ENCODE measurements at places on chromosomes 2 and 18. TPM values are rescaled to one million over a fixed set of nuclear protein-coding genes. Genes with fewer than 3 reads are reported as not detected.

Gene HIBCH
- total RNA-seq: 11.8 TPM

Gene PRSS56
- total RNA-seq: not detected

Gene TMEM237
- 49.4 TPM for total RNA-seq

Gene NYAP2
- total RNA-seq: not detected

Gene KCNK3
- total RNA-seq: not detected

Gene SRD5A2
- total RNA-seq: not detected

Gene STON1
- 2.9 TPM for total RNA-seq

Gene ARHGAP28
- total RNA-seq: 2.1 TPM

Gene SP140L
- 11.0 TPM for total RNA-seq

Gene ITGA4
- total RNA-seq: 15.3 TPM

Gene ITGA6
- total RNA-seq: 248 TPM

Gene LBX2
- total RNA-seq: 4.3 TPM

Gene TLX2
- total RNA-seq: not detected

Gene AFF3
- 0.49 TPM for total RNA-seq

Gene IL36G
- not detected for total RNA-seq

Gene TUBB8B
- total RNA-seq: not detected

Gene KIAA2012
- total RNA-seq: not detected

Gene LYPD6
- 3.9 TPM for total RNA-seq

Gene ADAM23
- total RNA-seq: 5.0 TPM

Gene DLX1
- not detected for total RNA-seq

All from mammary microvascular endothelial cell (primary cell).